Right atrium auricular region (tissue), 2 donors: ENCODE measurements at places on chromosomes 11 and 22.

- DNase-seq: no peak
Observed at GRCh38 chr11:10932976-10933375, 75.1 kb upstream of the ZBED5 start.

- no peak for DNase-seq
Observed at GRCh38 chr11:31817621-31818424, 6.7 kb upstream of the PAX6 start.

DNA sequence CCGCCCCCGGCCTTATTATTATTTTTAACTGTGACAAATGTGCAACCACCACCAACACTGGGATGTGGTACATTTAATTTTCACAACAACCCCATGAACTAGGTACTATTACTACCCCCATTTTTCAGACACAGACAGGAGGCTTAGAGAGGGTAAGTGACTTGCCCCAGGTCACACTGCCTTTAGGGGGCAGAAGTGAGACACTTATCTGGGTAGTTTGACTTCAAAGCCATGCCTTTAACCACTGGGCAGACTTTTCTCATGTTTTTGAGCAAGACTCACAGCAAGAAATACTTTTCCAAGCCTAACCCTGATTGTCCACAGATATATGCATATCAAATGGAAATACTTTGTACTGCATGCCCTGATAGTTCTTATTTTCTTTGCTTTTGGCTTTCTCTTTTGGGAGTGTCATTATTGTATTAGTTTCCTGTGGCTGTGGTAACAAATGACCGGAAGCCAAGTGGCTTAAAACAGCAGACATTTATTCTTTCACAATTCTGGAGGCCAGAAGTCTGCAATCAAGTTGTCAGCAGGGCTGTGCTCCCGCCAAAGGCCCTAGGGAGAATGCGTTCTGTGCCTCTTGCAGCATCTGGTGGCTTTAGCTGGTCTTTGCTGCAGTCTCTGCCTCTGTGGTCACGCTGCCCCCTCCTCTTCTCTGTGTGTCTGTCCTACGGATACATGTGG is 110.8 kb downstream of the GRIK4 start:
- DNase-seq: no peak

GRCh38 chr11:110200836-110201235 is 95.6 kb downstream of the RDX start:
- peak; percentile 55 for DNase-seq

DNA sequence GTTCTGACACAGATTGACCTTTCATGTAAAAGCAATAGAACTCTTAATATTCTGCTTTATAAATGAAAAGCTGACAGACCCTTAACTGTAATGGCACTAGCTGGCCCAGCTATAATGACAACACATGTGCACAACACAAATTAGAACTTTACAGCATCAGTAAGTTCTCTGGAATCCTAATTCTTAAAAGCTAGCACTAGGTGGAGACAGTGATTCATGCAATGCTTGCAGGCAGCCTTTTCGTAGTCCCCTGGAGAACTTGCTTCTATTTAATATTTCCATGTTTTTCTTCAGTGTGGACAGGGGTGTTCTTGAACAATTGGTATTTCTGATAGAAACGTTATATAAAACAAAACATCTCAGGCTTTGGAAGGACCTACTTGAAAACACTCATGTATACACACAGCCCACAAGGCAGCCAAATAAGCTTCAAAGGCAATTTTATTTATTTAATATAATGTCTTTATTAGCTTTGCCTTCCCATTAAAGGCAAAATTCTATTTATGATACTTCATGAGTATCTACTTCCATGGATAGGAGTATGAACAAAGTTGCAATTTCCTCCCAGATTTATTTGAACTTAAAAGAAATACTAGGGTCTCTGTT is 374.3 kb upstream of the MPPED2 start:
- DNase-seq: no peak

- no peak for DNase-seq
Observed at GRCh38 chr11:17098038-17098437, 20.6 kb upstream of the RPS13 start.

DNA sequence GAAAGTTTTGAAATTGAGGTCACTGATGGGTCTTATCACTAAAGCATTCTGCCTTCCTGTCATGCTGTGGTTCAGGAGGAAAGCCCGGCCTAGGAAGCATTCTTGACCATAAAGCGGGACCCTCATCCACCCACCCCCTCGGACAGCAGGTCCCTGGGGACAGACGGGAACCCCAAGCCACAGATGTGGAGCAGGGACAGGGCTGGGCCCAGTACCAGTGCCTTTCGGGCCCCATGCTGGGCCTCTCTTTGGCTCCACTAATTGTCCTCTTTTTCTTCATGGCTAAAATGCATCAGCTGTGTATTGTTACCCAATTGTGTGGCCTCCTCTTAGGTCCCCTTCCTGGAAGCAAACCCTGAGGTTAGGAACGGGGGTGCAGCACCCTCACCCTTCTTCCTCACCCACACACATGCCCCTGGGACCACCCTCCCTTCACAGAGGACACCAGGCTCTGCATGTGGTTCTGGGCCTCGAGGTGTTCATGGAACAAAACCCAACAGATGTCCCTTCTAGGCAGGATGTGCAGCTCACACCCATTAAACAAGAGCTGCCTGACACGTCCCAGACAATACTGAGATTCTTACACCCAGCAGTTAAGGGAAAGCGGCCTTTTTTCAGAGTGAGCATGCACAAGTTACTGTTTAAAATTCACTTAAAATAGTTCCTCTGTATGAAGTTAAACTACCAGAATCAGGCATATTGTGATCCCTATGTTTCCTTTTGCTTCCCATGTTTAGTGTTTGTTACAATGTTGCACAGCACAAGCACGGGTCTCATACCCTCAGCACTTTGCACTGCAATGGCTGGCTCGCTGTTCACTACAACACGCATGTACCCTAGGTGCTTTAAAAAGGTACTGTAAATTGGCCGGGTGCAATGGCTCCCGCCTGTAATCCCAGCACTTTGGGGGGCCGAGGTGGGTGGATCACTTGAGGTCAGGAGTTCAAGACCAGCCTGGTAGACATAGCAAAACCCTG is 807.6 kb downstream of the BRD1 start:
- DNase-seq: no peak

DNA sequence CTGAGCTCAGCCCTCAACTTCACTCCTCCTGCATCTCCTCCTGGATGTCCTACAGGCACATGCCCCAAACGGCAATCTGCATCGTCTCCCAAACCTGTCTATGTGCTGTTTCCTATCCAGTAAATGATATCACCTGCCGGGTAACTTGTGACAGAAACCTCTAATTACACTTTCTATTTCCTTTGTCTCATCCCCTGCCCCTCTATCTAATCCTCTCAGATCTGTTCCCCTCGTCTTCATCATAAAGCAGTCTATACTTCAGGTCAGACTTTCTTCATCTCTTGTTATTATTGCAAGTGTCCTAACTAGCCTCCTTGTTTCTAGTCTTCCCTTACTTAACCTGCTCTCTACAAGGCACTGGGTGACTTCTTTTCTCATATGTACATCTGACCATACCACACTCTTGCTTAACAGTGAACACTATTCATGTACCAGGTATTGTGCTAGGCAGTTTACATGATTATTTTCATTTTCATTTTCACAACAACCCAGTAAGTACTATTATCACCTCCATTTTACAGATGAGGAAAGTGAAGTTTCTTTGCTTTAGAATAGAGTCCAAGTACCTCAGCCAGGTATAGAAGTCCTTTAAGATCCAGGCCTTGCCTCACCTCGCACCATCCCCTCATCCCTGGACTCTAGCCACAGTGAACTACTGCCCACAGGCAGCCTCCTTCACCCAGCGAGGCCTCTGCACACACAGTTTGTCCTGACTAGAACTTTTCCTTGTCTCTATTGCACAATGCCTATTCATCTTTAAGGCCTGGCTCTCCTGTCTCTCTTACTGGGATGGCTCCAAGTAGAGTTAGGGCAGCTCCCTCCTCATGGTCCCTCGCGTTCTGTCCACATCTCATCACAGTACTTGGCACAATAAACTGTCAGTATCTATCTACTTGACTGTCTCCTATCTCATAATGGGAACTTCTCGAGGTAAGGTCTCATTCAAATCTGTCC is 22.1 kb upstream of the UCP3 start:
- DNase-seq: no peak

GRCh38 chr11:130817330-130817944 is 98.8 kb downstream of the SNX19 start:
- DNase-seq: no peak

GRCh38 chr11:27212248-27212780 is 150.7 kb downstream of the CCDC34 start:
- DNase-seq: no peak

DNA sequence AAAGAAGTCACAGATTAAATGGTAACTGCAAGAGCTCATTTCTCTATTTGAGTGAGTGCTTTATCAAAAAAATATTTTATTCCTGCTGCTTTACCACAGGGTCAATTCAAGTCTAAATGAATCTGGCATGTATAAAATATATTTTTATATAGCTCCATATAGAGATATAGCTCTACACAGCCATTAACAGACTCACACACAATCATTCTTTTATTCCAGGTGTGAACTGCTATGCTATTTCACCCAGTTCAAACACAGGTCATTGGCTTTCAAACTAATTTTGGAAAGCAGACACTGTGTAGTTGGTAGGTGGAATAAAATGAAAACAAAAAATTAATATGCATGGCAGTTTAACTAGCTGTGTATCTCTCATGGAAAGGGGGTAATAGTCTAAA is 63.1 kb downstream of the MAML2 start:
- no peak for DNase-seq

- DNase-seq: no peak
Observed at GRCh38 chr11:112509300-112509699, 248.6 kb upstream of the PLET1 start.

- no peak for DNase-seq
Observed at GRCh38 chr11:67492069-67492727, 9.4 kb downstream of the AIP start.

GRCh38 chr11:90321018-90321417 is 98.2 kb upstream of the CHORDC1 start:
- DNase-seq: no peak

DNA sequence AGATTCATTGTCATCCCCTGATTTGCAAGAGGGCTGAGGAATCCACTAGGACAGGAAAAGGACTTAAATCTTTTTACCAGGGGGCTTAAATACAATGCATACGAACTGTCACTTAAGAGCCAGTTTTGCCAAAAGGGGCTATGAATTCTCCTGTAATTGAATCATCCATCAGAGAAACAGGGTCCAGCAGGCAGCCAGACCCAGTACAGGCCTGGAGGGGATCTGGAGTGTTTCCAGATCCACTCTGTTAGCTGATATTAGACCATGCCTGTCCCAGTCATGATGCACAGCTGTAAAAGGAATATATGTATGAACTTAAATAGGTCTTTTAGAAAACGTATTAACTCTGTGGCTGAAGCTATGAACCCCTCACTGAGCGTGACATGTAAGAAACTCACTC is 53.8 kb upstream of the PRSS23 start:
- DNase-seq: no peak

DNA sequence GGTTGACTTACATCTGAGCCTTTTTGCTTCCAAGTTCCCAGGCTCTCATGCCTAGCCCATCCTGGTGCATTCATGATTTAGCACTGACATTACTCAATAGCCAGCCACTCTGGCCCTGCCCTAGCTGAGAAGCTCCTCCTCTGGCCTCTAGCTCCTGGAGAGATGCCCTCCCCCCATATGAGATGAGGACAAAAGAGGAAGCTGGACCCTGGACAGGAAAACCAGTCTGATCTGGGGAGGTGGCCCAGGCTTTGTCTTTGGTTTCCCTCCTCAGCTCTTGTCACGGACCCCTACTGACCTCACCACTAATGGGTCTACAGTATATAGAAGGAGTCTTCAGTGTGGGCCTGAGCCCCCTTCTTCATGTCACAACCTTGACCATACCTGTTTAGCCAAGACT is 3.0 kb downstream of the RHOG start:
- DNase-seq: peak; percentile 73

DNA sequence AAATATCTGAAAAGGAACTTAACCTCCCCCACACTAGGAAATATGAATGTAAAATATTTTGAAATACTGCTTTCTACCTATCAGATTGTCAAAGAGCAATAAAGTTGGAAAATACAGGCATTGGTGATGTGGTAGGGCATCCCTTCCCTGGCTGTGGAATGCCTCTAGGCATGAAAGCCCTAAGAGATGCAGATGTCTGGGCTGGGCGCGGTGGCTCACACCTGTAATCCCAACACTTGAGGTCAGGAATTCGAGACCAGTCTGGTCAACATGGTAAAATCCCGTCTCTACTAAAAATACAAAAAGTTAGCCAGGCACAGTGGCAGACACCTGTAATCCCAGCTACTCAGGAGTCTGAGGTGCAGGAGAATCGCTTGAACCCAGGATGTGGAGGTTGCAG is 22.0 kb downstream of the ARAP1 start:
- DNase-seq: no peak

DNA sequence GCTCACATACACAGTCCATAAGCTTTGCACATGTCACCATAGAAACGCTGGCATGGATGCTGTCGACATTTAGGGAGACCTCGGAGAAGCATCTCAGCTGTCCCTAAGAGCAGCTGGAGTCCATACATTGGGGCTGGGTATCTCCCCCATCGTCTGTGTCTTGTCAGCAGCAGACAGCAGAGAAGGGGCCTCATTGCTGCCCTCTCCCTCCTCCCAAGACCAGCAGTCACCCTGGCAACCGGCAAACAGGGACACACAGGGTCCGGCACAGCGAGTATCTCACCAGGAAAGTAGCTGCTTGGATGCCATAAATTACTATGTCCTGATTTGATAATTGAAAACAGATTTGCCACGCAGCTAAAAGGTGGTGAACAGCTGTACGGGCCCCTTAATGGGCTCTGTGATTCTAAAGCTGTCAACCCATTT is 84.4 kb downstream of the CD44 start:
- DNase-seq: no peak

DNA sequence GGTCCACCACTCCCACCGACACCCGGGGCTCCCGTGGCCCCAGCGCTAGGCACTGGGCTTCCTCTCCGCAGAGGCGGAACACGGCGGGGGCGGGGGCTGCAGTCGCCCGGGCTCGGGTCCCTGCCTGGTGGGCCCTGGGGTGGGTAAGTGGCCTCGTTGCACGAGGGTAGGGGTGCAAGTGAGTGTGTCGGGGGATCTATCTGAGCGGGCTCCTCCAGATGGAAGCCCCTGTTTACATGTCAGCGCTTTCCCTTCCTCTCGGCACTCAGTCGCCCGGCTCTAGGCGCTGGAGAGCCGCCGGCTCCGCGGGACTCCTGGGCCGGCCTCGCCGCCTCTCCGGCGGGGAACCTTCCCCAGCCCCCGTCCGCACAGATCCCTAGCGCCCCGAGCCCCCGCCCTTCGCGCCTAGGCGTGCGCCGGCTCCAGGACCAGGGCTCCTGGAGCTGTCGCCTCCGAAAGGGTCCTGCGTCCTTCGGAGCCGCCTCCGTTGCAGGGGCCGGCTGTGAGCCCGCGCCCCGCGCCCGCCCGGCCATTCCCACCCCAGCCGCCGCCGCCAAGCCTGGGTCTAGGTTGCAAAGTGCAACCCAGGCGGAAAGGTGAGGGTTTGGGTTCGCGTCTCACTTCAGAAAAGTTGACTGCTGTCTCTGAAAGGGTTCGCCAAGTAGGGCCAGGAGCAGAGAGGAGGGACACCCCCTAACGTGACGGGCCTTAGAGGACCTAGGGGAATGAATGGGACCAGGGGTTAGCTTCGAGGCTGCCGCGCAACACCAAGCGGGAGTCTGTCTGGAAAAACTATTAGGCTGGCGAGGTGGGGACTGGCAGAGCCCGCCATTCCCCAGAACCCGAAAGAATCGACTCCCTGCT is 978 bp downstream of the FLI1 start:
- no peak for DNase-seq
